Germinal center (tissue), 1 donor: ENCODE measurements at places on chromosomes 16 and 17.

- DNase-seq: no peak
Observed at GRCh38 chr17:57608369-57609124, 136.6 kb downstream of the CCDC182 start.

DNA sequence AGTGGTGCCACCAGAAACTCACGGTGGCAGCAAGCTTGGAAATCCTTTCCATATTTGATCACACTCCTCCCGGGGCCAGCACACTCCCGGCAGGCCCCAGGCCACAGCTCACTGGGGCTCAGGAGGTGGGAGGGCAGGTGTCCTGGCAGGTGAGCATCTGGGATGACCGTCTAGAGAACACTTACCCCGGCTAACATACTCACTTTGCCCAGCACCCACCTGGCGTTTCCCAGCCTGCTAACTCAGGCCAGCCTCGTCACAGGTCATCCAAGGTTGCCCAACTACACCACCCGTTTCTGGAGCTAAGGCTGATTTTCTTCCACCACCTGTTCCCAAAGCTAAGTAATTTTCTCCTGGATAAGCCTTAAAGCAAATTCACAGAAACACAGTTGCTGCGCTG lies 24.9 kb downstream of the FBXO31 start:
- no peak for DNase-seq

GRCh38 chr16:19601083-19601976 lies 45.8 kb downstream of the VPS35L start:
- peak; percentile 23 for DNase-seq

GRCh38 chr16:22007509-22008214 lies at the start of gene MOSMO:
Gene MOSMO, plus strand, starts transcription at chr16:22008111. Its CDS starts 191 bp downstream, at chr16:22008302.
- DNase-seq: peak; percentile 83

DNA sequence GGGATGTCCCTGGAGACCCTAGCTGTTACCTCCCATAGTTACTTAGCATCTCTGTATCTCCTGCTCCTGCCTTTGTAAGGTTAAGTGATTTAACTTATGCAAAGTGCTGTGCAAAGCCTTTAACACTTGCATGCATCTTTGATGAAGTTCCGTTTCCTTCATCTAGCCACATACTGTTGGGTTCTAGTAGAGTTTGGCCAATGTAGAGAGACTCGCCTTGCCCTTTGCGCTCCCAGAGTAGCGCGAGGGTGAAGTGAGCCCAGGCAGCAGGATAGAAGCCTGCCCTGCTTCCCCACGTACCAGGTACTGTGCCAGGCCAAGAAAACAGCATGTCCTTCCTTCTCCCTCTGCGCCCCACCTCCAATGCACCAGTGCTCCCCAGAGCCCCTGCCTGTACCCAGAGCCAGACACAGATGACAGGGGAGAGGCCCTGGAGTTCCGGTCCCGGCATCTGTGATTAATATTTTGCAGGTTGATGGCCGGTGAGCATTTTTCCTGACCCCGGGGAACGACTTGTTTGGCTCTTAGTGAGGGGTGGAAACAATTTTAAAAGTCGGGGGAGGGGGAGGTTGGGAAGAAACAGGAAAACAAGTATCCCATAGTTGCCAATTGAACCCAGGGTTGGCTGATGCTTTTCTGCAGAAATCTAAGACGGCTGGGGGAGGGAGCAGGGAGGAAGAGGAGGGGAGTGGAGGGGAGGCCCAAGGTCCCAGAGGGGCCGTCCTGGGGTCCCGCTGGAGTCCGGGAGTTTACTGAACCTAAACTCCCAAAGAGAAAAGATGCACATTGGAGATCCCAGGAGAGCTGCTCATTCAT lies 13.1 kb upstream of the CDC42EP4 start:
- DNase-seq: no peak
